Putamen (tissue), 1 donor: ENCODE measurements at places on chromosomes 6 and 20.

DNA sequence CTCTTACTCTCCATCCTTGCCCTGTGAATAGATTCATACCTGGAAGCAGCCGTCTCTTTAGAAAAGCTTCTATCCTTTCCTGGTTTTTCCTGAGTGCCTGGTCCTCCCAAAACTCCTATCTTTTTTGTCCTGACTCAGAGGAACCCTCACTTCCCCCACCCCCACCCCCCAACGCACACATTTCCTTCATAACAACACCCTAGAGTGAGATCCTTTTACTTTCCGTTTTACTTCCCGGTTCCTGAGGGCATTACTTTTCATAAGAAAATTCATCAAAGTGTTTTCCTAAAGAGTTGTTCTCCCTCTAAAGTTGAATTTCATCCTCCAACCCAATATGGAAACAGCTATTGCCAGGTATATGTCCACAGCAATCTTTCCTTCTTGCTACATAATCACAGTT is 327.0 kb downstream of the NRN1 start:
- DNase-seq, result no peak

GRCh38 chr6:42979523-42980177 is 669 bp upstream of the PEX6 start:
- DNase-seq, result no peak

- no peak for DNase-seq
Measured at GRCh38 chr20:47191074-47191673, 165.3 kb downstream of the ZMYND8 start.

GRCh38 chr6:102402635-102403329 is 1009.3 kb downstream of the GRIK2 start:
- DNase-seq, result no peak

- no peak for DNase-seq
Measured at GRCh38 chr6:153843420-153843819, 195.6 kb upstream of the OPRM1 start.

DNA sequence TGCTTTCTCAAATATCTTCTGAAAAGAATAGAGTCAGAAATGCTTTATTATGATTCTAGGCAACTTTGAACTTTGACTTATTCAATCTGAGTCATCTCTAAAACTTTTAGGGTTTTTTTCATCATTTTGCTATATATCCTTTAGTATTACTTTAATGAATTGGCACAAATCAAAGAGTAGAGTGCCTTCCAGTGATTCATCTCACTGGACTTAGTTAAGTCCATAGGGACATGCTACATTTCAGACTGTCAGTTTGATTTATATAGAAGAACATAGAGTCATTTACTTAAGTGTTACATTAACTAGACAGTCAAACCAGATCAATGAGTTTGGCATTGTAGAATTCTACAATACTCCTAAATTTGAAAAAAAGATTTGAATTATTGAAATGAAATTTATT is 1235.7 kb upstream of the MAP3K7 start:
- DNase-seq, result no peak

GRCh38 chr6:45422503-45423110 is 44.9 kb upstream of the SUPT3H start:
- DNase-seq, result no peak

DNA sequence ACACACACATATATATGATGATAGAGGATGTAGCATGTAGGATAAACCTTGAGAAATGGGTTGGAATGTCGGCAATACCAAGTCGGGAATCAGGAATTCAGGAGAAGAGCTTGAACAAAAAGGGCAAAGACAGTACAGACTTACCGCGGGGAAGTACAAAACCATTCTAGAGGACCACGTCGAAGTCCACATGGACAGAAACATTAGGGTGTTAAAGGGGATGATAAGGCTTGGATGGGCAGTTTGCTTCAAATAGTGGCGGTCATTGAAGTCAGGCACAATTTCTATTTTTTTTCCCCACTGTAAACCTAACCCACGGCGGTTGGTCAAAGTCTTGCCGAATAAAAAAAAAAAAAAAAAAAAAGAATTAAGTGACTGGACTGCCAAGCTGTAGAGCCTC is 766 bp upstream of the NUS1 start:
- no peak for DNase-seq

- DNase-seq, result no peak
Measured at GRCh38 chr20:63234693-63235398, 859 bp upstream of the BIRC7 start.

DNA sequence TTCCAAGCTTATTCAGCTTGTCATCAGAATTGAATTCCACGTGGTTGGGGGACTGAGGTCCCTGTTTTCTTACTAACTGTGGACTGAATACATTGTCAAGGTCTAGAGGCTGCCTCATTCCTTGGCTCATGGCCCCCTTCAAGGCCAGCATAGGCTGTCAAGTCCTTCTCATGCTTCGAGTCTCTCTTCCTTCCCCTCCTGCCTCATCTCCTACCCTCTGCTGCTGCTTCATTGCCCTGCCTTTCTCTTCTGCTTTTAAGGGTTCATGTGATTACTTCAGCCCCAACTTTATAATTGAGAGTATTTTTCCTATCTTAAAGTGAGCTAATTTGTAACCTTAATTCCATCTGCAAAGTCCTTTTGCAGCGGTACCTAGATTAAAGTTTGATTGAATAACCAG is 27.6 kb upstream of the ZNF831 start:
- DNase-seq, result no peak

- DNase-seq, result no peak
Measured at GRCh38 chr6:68077661-68078060, 557.4 kb upstream of the ADGRB3 start.

DNA sequence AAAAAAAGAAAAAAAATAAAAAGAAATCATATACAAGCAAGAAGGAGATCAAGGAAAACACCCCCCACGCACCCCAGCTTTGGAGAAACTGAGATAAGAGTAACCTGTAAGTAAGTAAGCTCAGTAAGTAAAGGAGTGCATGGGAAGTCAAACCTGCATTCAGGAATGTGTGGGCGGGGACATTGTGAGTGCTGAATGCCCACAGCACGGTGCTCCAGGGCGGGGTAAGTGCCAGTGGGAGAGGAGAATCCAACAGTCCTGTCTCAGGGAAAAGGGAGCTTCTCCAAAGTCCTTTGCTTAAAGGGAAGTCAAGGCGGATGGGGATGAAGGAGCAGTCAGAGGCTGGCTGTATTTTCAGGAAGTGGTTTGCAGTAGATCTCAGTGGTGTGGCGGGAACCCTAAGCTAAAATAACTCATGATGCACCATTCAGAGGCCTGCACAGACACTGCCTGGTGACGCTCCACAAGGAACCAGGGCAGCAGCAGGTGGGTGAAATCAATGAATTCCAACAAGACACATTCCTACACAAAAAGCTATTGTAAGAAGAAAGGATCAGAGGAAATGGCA is 368.0 kb downstream of the QKI start:
- DNase-seq, result no peak

- DNase-seq, result no peak
Measured at GRCh38 chr6:131740161-131740560, 29.3 kb upstream of the CTAGE9 start.

DNA sequence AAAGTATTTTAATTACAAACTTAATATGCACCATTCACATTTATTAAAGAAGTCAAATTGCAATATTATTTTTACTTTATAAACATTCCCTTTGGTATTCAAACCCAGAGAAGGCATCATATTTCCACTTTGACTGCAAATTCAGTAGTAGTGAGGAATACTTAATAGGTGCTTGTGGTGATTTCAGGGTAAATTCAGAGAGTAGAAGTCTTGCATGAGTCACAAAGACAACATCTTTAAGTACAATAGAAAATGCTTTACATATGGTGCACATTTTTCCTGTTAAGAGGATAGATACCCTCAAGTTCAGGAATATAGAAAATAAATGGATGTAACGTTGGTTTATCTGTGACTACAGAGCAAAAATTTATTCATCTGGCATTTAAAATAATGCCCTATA is 390.2 kb downstream of the TENT5A start:
- DNase-seq, result no peak
